ENCODE measurements at places on chromosomes 13 and 19.

GRCh38 chr19:5880604-5881078 lies 10.3 kb upstream of the FUT5 start:
- no peak overlapping the region for H3K27ac ChIP-seq
- DNase-seq = no peak
- H3K4me1 ChIP-seq = no peaks in the 10 kb centered on the region

DNA sequence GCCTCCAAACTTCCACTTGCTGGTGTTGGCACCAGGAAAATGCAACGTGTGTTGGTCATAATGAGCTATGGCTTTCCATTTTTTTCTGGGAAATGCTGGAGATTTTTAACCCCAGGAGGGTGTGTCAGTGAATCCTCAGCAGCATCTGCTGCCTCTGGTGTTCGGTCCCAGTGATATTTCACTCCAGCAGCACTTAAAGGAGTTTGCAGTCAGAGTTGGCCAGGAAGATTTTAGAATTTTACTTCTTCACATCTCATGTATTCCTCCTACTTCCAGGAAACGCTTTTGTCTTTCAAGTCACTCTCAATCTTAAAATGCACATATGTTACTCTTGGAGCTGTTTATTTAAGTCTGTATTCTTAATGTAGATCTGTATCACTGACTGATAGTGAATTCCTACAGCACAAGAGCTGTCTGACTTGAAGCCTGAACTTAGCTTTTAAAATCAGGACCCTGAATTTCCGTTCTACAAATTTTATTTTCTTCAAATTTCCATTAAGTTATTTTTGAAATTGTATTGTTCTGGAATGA lies 903.4 kb upstream of the SLC10A2 start:
- no peaks in the 10 kb centered on the region for H3K27me3 ChIP-seq
- H3K4me3 ChIP-seq = no peak overlapping the region
- no peaks in the 10 kb centered on the region for H3K4me1 ChIP-seq

DNA sequence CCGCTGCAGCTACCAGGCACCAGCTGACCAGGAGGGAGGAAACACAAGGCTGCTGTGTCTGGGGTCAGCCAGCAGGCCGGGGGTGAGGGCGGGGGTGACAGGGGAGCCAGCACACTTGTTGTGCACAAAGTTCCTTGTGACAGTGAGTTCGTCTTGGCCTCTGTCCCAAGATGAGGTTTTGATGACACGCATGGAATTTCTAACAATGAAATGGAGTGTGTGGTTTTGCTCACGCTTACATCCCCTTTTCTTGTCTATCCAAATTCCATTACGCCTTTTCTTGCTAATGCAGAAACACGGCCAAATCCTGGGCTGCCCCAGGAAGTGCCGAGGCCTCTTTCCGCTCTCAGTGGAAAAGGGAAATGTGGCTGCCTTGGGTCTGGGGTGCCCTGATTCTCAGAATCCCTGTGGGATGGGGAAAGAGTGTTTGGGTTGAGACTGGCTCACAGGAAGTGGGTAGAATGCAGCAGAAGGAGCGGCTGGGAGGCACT lies 73.8 kb downstream of the GADD45B start:
- no peak overlapping the region for H3K4me3 ChIP-seq
- no peak overlapping the region for H3K27ac ChIP-seq
- no peaks in the 10 kb centered on the region for H3K27me3 ChIP-seq
- peaks cover 1% of the 10 kb centered on the region for H3K36me3 ChIP-seq

DNA sequence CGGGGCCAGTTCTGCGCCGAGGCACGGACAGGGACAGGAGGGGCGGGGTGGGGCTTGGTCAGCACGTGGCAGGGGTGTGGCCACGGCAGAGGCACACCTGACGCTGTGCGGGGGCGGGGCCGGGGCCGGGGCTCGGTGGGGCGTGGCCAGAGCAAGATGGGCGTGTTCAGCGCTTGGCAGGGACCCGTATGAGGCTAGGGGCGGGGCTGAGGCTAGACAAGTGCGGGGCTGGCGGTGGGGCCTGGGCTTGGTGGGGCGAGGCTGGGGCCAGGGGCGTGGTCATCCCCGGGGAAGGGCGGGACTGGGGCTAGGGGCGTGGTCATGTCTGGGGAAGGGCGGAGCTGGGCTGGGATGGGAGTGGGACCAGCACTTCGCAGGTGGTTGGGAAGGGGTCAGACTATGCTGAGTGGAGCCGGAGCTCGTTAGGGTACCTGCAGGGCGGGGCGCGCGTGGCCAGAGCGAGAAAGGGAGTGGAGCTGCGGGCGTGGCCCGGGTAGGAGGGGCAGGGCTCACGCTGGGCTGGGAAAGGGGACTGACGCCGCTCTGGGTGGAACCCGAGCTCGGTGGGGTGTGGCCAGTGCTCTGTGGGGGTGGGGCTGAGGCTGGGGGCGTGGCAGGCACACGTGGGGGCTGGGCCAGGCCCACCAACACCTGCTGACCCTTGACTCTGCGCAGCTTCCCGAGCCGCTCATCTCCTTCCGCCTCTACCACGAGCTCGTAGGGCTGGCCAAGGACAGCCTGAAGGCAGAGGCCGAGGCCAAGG lies 12.8 kb downstream of the POLR2E start:
- peak overlapping the region; percentile 51 for H3K4me3 ChIP-seq
- H3K27me3 ChIP-seq = no peaks in the 10 kb centered on the region

DNA sequence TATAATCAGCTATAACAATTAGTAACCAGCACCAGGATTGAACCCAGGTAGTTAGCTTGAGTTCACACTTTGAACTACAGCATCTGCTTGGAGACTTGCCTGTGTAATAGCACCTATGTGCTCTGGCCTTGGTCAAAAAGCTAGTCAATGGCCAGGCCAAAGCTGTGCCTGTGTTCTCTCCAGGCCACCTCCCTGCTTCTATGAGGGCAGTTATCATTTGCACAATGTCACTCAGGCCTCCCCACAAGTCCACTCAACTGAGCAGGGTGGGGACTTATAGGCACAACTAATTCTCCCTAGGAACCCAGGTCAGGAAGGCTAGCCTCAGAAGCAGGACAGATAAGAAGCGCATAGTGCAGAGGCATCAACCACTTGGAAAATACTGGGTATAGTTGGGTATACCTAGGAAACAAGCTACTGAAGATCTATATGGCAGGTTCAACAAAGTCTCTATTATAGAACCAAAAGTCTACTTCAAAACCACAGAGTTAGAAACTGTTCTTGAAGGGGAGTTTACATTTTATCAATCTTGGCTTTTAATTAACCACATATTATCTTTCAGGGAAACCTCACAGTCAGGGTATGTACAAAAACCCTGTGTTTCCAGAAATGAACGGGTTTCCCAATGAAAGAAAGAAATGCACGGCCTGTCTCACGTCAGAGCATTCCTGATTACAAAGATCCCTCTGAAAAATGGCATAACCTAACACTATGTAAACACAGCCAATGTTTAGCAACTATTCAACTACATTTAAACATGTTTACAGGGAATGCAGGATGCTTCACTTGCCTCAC lies 140.9 kb downstream of the ABCC4 start:
- H3K27me3 ChIP-seq = no peaks in the 10 kb centered on the region
- no peak for DNase-seq
- no peak overlapping the region for H3K27ac ChIP-seq
- peaks cover 10% of the 10 kb centered on the region for H3K36me3 ChIP-seq
